ENCODE measurements at places on chromosomes 1 and 21. TPM values are rescaled to one million over a fixed set of nuclear protein-coding genes. Genes with fewer than 3 reads are reported as not detected.

DNA sequence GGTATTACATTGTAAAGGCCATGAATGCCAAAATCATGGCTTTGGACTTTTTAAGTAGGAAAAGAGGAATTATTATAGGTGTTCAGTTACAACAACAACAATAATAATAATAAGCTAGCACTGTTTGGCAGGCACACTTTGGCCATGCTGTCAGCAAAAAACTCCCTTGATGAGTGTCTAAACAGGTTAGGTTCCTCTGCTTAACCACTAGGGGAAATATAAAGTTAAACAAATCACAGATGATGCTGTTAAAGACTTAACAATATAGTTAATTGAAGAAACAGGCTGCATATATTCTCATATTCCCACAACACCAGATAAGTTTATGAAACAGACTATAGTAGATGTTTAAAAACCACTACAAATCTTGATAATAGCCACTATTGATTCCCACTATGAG is 46.4 kb downstream of the RGS21 start:
- no peak for DNase-seq

DNA sequence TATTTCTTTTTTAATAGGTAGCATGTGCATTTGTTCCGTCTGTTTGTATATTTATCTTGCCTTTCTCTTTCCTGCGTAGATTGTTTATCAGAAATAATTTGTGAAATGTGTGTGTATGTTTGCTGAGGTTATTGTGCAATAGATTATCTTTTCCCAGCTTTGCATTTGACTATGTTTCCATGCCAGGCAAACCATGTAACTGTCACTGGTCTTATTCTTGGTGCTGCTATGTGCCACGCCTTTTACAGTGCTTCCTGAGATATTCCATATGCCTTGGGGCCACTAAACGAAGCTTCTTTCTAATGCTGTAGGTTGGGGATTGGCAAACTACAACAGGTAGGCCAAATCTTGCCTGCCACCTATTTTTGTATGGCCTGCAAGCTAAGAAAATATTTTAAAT is 598.8 kb downstream of the PLPP3 start:
- no peak for DNase-seq

KAZN gene
- polyA plus RNA-seq: 35.4 TPM

DNA sequence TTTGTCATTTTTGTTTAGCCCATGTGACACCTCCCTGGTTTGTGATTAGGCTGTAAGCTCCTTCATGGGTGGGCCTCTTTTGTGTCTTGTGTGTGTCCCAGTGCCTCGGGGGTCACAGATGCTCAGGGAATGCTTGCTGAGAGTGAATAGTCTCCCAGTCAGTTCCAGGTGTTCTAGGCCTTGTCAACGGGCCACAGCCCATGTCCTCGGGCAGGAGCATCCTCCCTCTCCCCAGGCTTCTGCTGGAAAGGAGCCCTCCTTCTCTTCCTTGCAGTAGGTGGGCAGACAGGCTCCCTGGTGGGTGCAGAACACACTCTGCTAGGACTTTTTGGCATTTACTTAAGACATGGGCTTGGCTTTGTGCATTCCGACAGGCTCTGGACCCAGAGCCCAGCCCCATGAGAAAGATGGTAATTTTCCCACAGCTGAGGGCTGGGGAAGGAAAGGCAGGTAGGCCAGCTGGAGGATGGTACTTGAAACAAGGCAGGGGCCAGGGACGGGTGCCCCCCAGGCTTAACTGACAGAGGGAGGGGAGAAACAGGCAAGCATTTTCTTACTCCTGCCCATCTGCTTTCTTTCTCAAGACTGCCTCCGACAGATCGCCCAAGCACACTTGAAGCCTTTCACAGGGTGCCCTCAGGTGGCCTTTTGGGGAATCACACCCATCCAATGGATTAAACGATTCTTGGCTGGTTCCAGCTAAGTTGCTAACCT is 7.1 kb upstream of the CPLANE2 start:
- DNase-seq: peak; percentile 71

DNA sequence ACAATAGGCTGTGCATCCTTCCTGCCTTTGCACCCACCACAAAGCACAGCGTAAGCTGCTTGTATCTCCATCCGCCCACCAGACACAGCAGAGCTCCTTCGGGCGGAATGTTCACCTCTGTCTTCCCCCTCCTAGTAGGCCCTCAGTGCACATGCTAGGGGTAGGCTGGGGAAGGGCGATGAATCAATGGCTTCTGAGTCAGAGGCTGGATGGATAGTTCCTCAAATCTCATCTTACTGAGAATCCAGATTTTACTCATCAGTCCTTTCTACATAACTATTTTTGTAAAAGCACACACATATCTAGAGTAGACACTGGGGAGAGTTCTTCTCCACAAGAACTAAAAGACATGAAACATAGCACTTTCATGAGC is 73.8 kb downstream of the BCAR3 start:
- DNase-seq: no peak

- no peak for DNase-seq
Measured at GRCh38 chr1:192630521-192631287, 5.2 kb upstream of the RGS13 start.

GRCh38 chr1:26375081-26375480 is 2.5 kb upstream of the ZNF683 start:
- no peak for DNase-seq

GRCh38 chr1:218514689-218515088 is 169.6 kb downstream of the TGFB2 start:
- no peak for DNase-seq

SLAMF7 gene
- 0.43 TPM for polyA plus RNA-seq

GRCh38 chr1:31005198-31005597 is 60.3 kb downstream of the PUM1 start:
- no peak for DNase-seq

- DNase-seq: no peak
Measured at GRCh38 chr1:156203331-156203730, 9.4 kb downstream of the SLC25A44 start.

GRCh38 chr1:111619635-111620440 is at the start of gene RAP1A:
Gene RAP1A (plus strand): TSS chr1:111619789. CDS start chr1:111691361, 71,572 bp downstream.
- peak; percentile 75 for DNase-seq

- no peak for DNase-seq
Measured at GRCh38 chr1:96997717-96998116, 276.1 kb downstream of the PTBP2 start.

DNA sequence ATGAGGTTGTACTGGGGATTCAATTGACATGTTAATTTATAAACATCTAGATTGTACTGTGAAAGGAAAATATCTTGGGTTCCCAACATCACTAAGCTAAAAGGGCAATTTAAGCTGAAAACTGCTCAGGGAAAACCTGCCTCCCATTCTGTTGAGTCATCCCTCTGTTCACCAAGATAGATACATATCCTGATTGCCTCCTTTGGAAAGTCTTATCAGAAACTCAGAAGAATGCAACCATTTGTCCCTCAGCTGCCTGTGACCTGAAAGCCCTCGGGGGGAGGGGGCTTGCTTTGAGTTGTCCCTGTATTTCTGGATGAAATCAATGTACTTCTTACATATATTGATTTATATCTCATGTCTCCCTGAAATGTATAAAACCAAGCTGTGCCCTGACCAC is 187.0 kb upstream of the ETV3 start:
- no peak for DNase-seq

DNA sequence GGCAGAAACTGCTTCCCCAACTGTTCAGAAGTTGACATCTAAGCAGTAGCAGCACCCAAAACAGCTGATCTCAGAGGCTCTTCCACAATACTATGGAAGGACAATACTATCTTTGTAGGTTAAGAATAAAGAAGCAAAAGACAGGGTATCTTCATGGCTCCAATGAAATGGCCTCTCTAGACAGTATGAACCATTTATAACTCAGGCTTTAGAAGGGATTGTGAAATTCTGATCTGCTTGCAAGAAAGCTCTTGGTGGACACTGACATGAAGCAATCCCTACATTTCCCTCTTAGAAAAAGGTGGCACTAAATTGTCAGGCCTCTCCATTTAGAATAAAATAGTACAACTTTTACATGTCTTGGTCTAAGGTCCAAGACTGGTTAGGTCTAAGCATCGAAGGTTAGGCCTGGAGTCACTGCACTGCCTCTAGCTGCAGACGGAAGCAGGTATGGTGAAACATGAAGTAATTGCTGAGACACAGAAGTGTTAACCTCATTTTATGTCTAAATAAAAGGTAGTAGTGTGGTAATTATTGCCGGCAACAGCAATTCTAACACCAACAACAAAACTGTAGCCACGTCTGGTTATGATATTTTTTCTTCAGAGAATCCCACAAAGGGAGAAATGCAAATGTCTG is 50.6 kb upstream of the HP1BP3 start:
- no peak for DNase-seq

DNA sequence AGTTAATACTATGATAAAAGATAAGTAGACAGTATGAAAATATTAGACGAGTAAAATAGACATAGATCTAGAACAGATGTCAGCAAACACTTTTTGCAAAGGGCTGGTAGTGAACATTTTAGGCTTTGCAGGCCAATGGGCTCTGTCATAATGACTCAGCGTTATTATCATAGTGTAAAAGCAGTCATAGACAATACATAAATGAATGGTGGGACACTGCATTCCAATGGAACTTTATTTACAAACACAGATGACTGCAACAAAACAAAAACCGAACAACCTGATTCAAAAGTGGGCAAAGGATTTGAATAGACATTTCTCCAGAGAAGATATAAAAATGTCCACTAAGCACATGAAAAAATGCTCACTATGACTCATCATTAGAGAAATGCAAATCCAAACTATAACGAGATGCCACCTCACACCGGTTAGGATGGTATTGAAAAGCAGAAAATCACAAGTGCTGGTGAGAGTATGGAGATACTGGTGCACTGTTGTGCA is 7.3 kb downstream of the GSTM5 start:
- DNase-seq: no peak

DNA sequence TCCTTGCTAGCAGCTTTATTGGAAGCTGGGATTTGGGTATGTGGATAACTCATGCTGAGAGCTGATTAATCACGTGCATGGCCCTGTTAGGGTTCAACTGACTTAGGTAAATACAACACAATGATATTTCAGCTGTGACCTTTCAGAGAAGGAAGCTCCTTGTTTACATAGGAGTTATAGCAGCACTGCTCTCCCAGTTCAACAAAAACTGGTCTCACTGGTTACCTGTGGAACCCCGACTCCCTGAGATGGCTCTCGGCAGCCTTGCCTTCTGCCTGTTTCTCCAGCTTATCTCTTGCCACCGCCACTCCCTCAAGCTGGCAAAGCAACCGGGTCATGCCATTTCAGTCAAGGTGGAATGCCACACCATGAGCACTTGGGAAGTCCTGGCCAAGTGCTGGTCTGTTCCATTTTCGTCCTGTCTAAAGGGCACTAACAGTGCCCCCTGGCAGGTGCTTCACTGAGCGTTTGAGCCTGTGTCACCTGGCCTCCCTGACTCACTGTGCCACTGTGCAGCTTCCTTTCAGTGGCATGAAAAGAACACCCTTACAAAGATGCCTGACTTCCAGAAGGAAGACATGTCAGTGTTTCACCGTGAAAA is 31.6 kb downstream of the DOP1B start:
- no peak for DNase-seq

SV2A gene
- polyA plus RNA-seq: 7.9 TPM

VPS13D gene
- polyA plus RNA-seq: 29.4 TPM

PHACTR4 gene
- 79.9 TPM for polyA plus RNA-seq

CHAF1B gene
- polyA plus RNA-seq: 9.4 TPM

DNA sequence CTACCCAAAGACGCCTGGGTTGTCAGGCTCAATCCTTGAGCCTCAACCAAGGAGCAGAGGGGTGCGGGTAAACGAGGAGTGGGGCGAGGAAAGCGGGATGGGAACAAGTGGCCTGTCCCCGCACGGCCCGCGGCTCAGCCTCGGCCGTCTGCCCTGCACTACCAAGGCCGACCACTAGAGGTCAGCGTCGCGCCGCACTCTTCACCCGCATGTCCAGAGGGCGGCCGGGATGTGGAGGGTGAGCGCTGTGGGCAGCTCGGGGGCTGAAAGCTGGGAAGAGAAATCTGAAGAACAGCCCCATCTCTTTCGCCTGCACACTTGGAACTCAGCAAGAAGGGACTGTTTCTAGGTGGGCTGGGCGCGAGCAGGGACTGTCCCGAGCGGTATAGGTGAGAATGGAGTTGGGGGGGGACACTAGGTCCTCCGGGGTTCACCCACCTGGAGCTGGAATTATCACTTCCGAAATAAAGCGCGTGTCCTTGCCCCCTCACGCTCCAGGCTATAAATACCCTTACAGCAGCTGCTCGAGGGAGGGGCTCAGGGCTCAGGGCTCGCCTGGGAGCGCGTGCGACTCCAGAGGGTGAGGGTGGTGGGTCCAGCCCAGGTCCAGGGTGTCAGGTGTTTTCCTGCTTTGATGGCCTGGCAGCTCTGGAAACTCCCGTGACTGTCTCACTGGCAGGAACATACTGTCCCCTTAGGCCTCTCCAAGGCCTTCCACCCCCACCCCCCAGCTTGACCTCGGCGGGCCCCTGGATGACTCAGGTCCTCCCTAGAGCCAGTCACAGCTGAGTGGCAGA is 9.8 kb downstream of the SLC30A2 start:
- peak; percentile 67 for DNase-seq

AQP10 gene
- 0.41 TPM for polyA plus RNA-seq

DNA sequence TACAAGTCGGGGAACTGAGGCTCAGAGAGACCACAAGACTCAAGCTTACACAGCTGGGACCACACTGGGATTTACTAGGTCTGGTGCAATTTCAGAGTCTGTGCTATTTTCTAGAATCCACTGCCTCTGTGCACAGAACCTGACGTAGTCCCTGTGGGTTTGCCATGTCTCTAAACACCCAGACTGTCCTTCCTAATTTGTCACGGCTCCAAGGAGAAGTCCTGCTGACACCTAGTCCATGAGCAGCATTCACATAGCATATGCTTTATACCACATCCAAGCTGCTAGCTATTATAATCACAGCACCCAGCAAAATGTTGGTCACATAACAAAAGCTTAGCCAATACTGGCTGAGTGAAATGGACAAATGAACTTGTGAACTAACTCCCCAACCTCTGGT is 79.0 kb upstream of the HMGB4 start:
- no peak for DNase-seq

GRCh38 chr21:42629933-42630589 is 23.4 kb upstream of the PDE9A start:
- DNase-seq: no peak

DNA sequence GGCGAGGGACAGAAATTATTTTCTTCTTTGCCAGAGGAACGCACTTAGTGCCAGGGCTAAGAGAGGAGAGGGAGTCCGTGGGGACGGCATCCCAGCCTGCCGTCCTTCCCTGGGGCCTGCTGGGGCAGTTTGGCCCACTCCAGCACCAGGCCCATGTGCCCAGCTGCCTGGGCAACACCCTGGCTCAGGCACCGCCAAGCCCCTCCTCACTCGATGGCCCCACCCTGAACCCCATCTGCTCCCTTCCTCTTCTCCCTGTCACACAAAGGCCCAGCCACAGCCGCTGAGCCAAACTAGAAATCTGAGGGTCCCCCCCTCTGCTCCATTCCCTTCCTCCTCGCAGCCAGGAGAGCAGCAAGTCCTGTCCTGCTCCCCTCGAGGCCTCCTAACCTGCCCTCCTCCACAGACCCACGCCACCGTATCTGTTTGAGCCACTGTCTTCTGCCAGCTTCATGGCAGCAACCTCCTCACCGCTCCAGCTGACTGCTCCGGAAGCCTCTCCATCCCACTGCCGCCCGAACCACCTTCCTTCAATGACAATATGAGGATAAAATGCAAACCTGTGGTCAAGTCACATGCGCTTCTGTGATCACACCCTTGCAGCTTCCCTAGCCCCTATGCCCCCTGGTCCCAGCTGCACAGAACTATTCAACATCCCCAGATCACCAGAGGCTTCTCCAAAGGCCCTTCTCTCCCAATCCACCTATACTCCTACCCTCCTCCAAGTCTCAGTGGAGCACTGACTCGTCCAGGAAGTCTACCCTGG is 8.4 kb upstream of the TNNI1 start:
- no peak for DNase-seq

- no peak for DNase-seq
Measured at GRCh38 chr1:43774359-43774758, 67.0 kb downstream of the ST3GAL3 start.
